Right hindlimb (tissue), 1 donor: ENCODE measurements at places on chromosomes 11 and 22.

GRCh38 chr22:27462190-27462589 lies 339.4 kb downstream of the MN1 start:
- DNase-seq, result no peak

DNA sequence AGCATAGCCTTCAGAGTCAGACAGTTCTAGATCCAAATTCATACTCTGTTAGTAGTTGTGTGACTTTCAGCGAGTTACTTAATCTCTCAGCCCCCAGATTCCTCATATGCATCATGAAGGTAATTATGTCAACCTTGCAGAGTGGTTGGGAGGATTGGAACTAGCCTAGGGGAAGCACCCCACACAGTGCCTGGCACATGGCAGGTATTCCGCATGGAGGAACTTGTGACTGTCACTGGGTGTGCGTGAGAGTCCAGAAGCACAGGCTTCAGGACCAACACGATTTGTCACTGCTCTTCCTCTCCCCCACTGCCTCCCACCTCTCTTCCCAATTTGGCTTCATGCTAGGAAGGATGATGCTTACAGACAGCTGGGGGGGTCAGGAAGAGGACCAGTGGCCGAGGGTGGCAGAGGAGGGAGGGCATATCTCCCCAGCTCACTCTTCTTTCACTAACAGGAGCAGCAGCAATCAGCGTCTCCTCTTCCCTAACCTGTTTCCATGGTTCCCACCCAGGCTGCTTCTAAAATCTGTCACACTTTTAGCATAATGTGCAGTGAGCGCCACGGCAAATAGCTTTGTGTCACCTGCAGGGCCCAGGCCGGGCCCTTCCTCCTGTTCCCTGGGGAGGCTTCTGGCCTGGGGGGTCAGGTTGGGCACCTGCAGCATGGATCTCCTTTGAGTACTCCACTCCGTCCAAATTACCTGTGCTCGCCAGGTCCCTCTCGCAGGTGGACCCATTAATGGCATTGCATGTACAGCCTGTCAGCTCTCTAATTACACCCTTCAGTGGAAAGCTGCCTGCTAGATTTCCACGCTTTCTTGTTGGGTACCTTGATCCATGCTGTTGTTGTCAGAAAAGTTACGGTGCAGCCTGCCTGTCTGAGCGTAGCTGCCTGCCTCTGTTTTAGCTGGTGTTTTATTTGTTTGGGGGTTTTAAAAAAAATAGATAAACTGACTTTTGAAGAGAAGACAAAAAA lies 400.4 kb downstream of the NXPE2 start:
- DNase-seq, result no peak

DNA sequence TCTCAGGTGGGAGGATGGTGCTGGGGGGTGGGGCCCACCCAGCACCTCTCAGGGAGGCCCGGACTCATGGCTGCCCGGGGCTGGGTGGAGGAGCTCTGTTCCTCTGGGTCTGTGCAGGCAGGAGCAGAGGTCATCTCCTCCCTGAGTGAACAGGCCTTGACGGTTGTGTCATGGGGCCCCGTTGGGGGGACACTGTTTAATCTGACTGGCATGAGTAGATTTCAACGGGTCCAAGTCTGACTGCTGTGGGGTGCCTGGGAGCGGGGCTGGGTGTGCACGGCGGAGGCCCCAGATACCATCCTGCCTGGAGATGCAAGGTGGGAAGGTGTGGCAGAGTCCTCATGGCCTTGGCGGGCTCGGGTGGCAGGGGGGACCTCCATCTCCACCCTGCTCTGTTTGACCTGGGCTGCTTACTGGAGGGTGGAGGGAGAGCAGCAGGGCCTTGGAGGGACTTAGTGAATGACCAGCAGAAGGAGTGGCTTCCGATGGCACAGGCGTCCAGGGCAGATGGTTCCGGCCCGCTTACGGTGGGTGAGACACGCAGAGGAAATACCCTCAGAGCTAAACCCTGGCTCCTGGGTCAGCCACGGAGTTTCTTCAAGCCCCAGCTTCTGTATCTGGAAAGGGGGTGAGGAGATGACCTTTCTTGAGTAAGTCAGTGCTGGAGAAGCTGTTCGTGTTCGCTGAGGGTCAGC lies 48.7 kb downstream of the SMIM38 start:
- peak; percentile 7 for DNase-seq

GRCh38 chr11:104324276-104324675 lies 160.3 kb upstream of the PDGFD start:
- DNase-seq, result no peak

- DNase-seq, result no peak
These were observed 1.5 kb downstream of the LRFN4 start for GRCh38 chr11:66858186-66858938.

DNA sequence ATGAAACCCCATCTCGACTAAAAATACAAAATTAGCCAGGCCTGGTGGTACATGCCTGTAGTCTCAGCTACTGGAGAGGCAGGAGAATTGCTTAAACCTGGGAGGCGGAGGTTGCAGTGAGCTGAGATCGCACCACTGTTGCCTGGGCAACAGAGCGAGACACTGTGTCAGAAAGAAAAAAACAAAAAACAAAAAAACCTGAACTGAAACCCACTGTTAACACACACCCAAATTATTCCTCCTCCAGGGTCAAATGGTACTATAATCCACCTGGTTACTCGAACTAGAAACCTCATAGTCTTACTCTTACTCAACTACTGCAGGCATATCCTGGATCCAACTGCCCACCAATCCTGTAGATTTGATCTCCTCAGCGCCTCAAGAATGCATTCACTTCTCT lies 35.5 kb downstream of the USP28 start:
- no peak for DNase-seq

GRCh38 chr11:128814856-128815705 lies 52.0 kb downstream of the KCNJ1 start:
- DNase-seq, result peak; percentile 80
